ENCODE measurements at places on chromosomes 2 and 18.

GRCh38 chr2:127321303-127321702 lies 27.4 kb upstream of the ERCC3 start:
- no peak for DNase-seq

DNA sequence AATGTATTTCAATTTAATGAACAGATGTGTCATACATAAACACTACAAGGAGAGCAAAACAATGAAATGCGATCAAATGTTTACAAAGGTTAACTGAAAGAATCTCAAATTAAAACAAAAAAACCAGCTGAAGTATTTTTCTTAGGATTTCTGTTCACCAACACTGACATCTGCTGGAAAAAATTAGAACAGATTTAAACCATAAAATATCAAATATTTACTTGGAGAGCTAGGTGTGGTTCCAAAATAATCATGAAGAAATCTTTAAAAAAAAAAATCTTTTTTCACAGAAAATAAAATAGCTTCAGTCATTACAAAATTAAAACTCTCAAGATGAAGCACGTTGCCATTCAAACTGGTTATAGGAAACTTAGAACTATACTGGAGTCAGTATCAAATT lies 13.8 kb downstream of the MMADHC start:
- no peak for DNase-seq

DNA sequence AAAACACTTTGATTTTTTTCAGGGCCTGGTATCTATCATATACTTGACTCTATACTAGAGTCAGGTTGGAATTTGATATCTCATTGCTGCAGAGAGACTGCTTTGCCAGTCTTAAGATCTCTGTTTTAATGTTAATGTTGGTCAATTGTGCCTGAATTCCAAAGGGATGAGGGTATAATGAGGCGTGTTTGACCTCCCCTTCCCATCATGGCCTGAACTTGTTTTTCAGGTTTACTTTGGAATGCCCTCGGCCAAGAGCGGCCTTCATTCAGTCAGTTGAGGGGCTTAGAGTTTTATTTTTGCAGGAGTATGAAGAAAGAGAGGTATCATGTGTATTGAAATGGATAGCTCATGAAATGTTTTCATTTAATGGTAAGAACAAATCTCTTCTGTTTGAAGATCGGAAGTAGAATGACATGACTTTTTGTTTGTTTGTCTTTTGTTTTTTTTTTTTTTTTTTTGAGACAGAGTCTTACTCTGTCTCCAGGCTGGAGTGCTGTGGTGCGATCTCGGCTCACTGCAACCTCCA lies 119.0 kb downstream of the KIAA1328 start:
- DNase-seq: no peak

DNA sequence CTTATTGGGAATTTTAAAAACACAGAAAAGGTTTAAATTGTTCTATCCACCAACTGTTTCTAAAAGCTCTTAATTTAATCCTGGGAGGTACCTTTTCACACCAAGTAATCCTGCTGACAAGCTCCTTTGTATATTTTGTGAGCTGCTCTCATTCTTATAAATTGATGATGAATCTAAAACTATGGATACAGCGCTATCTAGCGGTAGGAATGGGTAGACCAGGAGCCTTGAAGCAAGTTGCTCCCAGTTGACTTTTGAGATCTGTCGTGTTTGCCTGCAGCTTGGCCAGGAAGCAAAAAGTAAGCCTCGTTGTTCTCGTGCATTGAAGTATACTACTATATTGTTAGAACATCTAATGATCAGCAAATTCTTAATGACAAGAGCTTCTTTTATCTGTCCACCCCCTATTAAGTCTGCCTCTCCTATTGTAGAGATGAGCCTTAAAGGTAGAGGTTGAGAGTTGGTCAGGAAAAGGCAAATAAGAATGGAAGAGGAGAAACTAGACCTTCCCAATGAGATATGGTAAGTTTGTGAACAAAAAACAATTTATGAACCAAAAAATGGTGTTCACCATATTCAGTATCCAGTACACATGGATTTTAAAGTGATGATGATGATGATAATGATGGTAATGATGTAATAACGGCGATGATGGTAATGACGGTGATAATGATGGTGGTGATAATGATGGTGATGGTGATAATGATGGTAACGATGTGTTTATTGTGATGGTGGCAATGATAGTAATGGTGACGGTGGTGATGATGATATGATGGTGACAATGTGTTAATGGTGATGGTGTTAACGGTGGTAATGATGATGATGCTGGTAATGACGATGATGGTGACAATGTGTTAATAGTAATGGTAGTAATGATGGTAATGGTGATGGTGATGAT lies 212.1 kb upstream of the NCKAP5 start:
- DNase-seq: no peak

- no peak for DNase-seq
These were observed 31.0 kb upstream of the C2orf66 start for GRCh38 chr2:196840171-196840570.

DNA sequence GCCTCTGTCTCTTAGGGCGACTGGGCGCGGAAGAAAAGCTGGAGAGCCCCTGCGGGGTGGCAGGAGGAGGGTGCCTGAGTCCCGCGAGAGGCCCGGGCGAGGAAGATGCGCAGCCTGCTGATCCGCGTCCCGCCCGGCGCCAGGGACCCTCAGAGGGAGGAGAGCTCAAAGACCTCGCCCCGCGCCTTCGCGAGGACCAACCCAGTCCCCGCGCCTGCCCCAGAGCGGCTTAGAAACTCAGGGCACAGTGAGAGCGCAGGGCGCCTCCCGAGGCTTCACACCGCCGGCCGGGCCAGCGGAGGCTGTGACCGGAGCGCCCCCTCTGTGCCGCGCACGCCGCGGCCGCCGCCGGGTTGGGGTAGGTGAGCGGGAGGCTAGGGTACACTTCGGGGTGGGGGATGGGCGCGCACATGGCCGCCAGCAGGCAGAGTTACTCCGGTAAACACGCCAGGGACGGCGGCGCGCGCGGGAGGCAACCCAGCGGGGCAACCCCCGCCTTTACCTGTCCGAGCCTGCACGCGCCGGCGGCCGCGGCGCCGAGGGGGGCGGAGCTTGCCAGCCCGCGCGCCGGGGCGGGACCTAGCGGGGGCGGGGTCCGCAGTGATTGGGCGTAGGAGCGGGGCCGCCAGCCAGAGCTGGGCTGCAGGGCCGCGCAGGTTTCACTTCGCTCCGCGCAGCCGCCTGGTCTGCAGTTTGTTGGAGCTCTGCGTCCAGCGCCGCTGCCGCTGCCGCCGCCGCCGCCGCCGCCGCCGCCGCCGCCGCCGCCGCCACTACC lies at the start of gene BCL2L11:
Gene BCL2L11 (plus strand): TSS at position 662 of the 775 bp plus-strand sequence. CDS start 2,832 bp downstream, outside the sequence.
- DNase-seq: peak; percentile 96

- DNase-seq: no peak
These were observed 1.4 kb downstream of the PRKD3 start for GRCh38 chr2:37323176-37323780.

- DNase-seq: no peak
These were observed 157.0 kb downstream of the ERBB4 start for GRCh38 chr2:212381428-212382102.

DNA sequence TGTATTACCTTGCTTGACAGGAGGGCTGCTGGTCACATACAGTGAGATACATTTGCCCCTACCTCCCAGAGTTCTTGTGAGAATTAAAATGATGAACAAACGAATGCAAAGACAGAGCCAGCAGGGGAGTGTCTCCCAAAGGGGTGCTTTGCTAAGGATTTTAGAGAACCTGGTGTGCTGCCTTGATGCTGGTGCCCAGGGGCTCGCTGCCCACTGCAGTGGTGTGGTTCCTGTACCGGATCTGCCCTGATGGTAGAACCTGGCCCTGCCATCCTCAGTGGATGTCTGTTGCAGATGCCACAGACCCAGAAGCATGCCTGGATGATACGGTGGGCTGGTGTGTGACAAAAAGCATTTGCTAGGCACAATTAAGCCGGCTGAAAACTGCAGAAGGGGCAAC lies 414.8 kb upstream of the HS6ST1 start:
- DNase-seq: no peak

DNA sequence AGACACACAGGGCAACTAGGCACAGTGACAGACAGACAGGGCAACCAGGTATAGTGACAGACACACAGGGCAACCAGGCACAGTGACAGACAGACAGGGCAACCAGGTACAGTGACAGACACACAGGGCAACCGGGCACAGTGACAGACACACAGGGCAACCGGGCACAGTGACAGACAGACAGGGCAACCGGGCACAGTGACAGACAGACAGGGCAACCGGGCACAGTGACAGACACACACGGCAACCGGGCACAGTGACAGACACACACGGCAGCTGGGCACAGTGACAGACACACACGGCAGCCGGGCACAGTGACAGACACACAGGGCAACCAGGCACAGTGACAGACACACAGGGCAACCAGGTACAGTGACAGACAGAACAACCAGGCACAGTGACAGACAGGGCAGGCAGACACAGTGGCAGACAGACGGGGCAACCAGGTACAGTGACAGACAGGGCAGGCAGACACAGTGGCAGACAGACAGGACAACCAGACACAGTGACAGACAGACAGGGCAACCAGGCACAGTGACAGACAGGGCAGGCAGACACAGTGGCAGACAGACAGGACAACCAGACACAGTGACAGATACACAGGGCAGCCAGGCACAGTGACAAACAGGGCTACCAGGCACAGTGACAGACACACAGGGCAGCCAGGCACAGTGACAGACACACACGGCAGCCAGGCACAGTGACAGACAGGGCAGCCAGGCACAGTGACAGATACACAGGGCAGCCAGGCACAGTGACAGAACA lies 64.7 kb upstream of the RAB6C start:
- peak; percentile 39 for DNase-seq

GRCh38 chr2:69226903-69227302 lies 160.1 kb downstream of the GFPT1 start:
- no peak for DNase-seq

GRCh38 chr2:32068-32467 lies 14.2 kb downstream of the FAM110C start:
- DNase-seq: no peak

Data from right lobe of liver (tissue), 6 donors.